ENCODE measurements at places on chromosomes 16 and 17. TPM values are rescaled to one million over a fixed set of nuclear protein-coding genes. Genes with fewer than 3 reads are reported as not detected.

- no peak for DNase-seq
- H3K4me1 ChIP-seq, result no peaks in the 10 kb centered on the region
- peaks cover 35% of the 10 kb centered on the region for H3K27me3 ChIP-seq
- H3K27ac ChIP-seq, result no peak overlapping the region
- H3K36me3 ChIP-seq, result no peaks in the 10 kb centered on the region
Measured at GRCh38 chr17:5798094-5798493, 213.8 kb upstream of the NLRP1 start.

TNP2 gene
- total RNA-seq, result not detected

CIITA gene
- total RNA-seq, result not detected

- peaks cover 11% of the 10 kb centered on the region for H3K36me3 ChIP-seq
- no peak overlapping the region for H3K27ac ChIP-seq
- no peak for DNase-seq
- H3K4me1 ChIP-seq, result peaks cover 6% of the 10 kb centered on the region
Measured at GRCh38 chr17:42347198-42347597, 41.0 kb downstream of the STAT3 start.

TP53TG3D gene
- total RNA-seq, result not detected

KRTAP1-5 gene
- total RNA-seq, result not detected

DNA sequence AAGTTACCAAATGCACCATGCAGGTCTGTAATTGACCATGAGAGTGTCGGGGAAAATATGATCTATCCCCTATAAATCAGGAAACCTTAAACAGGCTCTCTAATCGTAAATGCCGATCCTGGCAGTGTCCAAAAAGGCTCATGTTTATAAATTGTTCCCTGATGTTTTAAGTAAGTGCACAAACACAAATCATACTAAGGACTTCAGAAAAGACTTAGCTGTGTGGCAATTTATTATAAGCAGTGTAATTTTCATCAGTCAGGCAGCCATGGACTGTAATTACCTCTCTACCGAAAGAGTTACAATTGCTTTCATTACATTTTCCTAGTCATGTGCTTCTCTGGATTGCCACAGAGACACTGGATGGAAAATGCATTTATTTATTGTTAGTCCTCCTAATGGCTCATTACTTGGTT lies 73.4 kb upstream of the COX10 start:
- no peak for DNase-seq
- no peaks in the 10 kb centered on the region for H3K36me3 ChIP-seq
- H3K4me3 ChIP-seq, result no peak overlapping the region
- H3K27ac ChIP-seq, result no peak overlapping the region
- H3K4me1 ChIP-seq, result no peaks in the 10 kb centered on the region

DNA sequence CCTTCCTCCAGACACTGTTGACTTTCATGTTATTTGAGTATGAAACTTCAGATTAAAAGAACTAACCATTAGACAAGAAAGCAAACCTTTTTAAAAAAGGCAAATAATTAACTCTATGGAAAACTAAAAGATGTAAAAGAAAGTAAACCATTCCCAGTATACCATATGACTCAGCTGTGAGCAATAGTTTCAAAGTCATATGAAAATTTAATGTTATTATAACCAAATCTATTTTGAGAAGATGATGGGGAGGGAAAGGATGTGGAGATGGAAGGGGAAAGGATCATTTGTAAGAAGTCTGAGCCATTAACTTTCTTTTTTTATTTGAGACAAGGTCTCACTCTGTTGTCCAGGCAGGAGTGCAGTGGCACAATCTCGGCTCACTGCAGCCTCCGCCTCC lies 131.8 kb downstream of the IRX5 start:
- no peak overlapping the region for H3K4me3 ChIP-seq
- no peaks in the 10 kb centered on the region for H3K36me3 ChIP-seq
- H3K4me1 ChIP-seq, result no peaks in the 10 kb centered on the region
- H3K27ac ChIP-seq, result no peak overlapping the region
- DNase-seq, result no peak
- H3K27me3 ChIP-seq, result peaks cover 9% of the 10 kb centered on the region

TBC1D28 gene
- not detected for total RNA-seq

DNA sequence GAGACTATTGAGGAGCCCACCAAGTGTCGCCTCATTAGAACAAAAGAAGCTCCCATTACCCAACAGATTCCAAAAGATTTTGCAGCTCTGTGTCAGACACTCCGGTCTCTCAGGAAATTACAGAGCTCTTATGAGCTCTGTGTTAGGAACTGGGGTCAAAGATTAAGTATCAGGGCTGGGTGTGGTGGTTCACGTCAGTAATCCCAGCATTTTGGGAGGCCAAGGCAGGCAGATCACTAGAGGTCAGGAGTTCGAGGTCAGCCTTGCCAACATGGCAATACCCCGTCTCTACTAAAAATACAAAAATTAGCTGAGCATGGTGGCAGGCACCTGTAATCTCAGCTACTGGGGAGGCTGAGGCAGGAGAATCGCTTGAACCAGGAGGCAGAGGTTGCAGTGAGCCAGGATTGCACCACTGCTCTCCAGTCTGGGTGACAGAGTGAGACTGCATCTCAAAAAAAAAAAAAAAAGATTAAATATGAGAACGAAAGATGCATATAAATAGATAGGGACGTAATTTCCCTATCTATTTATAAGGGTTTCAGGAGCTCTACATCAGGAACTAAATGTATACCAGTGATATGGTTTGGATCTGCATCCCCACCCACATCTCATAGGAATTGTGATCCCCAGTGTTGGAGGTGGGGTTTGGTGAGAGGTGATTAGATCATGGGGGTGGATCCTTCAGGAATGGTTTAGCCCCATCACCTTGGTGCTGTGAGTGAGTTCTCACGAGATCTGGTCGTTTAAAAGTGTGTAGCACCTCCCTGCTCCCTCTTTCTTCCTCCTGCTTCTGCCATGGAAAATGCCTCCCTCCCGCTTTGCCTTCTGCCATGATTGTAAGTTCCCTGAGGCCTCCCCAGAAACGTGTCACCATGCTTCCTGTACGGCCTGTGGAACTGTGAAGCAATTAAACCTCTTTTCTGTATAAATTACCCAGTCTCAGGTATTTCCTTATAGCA lies 111.4 kb downstream of the PRKCA start:
- no peaks in the 10 kb centered on the region for H3K27me3 ChIP-seq
- H3K36me3 ChIP-seq, result no peaks in the 10 kb centered on the region
- peak overlapping the region; percentile 56 for H3K27ac ChIP-seq
- H3K4me3 ChIP-seq, result no peak overlapping the region

DNA sequence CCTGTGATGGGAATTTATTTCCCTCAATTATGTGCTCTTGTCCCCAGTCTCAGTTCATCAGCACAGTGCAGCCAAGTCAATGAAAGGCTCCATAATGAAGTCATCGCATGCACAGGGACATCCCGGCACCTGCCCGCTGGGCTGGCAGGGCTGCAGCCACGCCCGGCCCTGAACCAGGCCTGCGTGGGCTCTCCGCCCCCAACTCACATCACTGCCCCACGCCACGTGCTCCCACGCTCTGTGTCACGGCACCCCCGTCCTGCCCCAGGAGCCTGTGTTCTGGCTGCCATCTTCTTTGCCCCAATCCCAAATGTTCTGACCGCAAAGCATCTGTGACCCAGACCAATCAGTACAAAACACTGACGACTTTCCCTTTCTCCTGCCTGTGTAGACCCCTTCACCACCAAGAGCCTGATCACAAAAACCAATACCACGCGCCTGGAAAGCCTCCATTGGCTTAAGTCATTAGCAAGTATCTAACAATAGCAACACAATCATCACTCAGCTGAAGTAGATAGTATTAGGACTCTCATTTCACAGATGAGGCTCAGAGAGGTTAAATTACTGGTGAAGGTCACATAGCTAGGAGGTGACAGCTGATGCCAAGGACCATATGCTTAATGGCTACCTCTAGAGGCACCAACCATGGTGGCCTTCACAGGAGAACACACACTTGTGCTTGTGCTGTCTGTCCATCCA lies 202.5 kb downstream of the ZFHX3 start:
- H3K4me1 ChIP-seq, result peaks cover 7% of the 10 kb centered on the region
- H3K4me3 ChIP-seq, result no peak overlapping the region
- DNase-seq, result no peak
- H3K27ac ChIP-seq, result no peak overlapping the region
- H3K27me3 ChIP-seq, result no peaks in the 10 kb centered on the region

EFCAB5 gene
- 0.12 TPM for total RNA-seq

UNC13D gene
- 2.2 TPM for total RNA-seq

DNA sequence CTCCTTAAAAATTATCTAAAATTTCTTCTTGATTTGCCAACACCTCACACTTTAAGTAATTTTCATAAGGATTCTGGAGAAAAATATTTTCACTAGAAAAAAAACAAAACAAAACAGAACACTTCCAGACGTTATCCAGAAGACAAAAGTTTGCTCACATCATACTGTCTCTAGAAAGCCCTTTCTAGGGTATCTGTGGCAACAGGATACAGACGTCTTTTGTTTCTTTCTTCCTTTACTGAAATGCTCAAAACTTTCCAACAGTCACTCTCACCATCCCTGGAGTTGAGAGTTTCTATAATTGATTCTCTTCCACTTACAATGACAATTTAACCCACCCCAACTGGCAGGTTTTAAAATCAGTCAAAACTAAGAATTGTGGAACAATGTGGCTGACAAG lies 2.6 kb downstream of the ZC3H7A start:
- no peaks in the 10 kb centered on the region for H3K27me3 ChIP-seq
- H3K4me1 ChIP-seq, result peaks cover 63% of the 10 kb centered on the region
- peak overlapping the region; percentile 98 for H3K27ac ChIP-seq
- H3K36me3 ChIP-seq, result no peaks in the 10 kb centered on the region
- no peak overlapping the region for H3K4me3 ChIP-seq

DNA sequence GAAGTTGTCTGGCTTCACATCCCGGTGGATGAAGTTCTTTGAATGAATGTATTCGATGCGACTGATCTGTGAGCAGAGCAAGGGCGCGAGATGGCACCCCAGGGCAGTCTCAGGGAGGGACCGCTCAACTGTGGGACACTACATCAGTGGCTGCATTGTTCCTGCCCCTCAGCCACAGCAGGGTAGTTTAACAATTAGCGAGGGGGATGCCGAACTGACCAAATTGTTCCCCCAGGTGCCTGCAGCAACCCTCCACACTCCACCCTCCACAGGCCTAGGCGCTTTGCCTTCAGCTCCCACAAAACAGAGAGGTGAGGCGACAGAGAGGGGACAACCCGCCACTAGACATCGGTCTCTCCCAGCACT lies 20.3 kb downstream of the CSNK1D start:
- H3K4me3 ChIP-seq, result no peak overlapping the region
- DNase-seq, result no peak
- H3K27ac ChIP-seq, result no peak overlapping the region
- no peaks in the 10 kb centered on the region for H3K27me3 ChIP-seq
- peaks cover 3% of the 10 kb centered on the region for H3K36me3 ChIP-seq
- no peaks in the 10 kb centered on the region for H3K4me1 ChIP-seq

DNA sequence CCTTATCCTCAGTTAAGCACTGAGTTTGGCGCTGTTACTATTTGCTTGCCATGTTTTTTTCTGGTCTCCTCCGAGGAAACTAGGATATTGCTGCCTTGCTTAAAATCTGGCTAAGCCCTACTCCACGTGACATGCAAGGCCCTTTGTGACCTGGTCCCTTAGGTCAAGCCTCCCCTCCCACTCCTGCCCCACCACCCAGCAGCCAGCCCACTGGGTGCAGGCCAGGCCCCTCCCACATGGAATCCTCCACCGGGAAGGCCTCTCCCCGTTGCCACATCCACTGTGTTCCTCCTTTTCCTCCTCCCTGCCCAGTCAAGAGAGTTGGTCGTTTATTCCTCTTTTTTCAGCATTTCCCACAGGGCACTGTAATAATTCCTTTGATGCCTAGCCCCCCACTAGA lies 16.2 kb downstream of the PSMD3 start:
- H3K4me1 ChIP-seq, result no peaks in the 10 kb centered on the region
- no peak for DNase-seq
- no peaks in the 10 kb centered on the region for H3K27me3 ChIP-seq

MAP2K4 gene
- 57.0 TPM for total RNA-seq

DNA sequence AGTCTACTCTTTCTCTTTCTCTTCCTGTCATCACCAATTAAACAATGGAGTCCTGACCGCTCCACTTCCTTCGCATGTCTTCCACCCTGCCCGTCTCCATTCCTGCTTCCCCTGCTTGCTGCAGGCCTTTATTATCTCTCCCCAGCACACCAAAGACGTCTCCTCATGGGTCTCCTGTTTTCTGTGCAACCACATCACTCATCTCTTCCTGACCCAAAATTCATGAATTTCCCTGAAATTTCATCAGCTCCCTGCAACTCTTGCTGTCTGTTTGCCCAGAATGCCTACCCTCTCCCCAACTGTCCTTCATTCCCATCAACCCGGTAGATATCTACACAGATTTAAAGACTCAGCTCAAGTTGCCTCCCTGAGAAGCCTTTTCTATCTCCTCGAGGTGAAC lies 76.7 kb upstream of the ALOX12 start:
- no peaks in the 10 kb centered on the region for H3K36me3 ChIP-seq
- no peaks in the 10 kb centered on the region for H3K4me1 ChIP-seq
- no peak for DNase-seq
- no peak overlapping the region for H3K27ac ChIP-seq
- no peak overlapping the region for H3K4me3 ChIP-seq

DNA sequence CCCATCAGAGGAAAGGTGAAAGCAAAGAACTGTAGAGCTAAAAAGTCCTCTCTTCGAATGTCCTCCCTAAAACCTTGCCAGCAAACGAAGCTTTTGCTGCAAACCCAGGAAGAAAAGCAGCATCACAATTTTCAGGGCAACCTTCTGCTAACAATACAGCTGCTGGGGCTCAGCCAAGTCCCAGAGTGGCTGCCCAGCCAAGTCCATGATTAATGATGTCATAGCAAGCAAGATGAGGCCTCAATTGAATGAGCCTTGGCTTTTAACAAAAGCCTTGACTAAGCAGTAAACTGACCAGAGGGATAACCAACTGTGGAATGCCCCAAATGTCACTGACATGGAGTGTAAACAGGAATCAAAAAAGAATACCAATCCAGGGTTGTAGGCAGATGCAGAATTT lies 342.7 kb downstream of the PMP22 start:
- no peaks in the 10 kb centered on the region for H3K27me3 ChIP-seq
- no peak overlapping the region for H3K4me3 ChIP-seq
- H3K4me1 ChIP-seq, result no peaks in the 10 kb centered on the region
- no peak overlapping the region for H3K27ac ChIP-seq
- H3K36me3 ChIP-seq, result no peaks in the 10 kb centered on the region
- DNase-seq, result no peak

CCL1 gene
- not detected for total RNA-seq

GRCh38 chr17:74923538-74924249 lies 379 bp upstream of the OTOP2 start:
- no peak overlapping the region for H3K27ac ChIP-seq
- H3K36me3 ChIP-seq, result no peaks in the 10 kb centered on the region
- DNase-seq, result peak; percentile 81
- peak overlapping the region; percentile 52 for H3K4me3 ChIP-seq
- peaks cover 20% of the 10 kb centered on the region for H3K4me1 ChIP-seq

- H3K4me1 ChIP-seq, result peaks cover 13% of the 10 kb centered on the region
- no peaks in the 10 kb centered on the region for H3K36me3 ChIP-seq
- peak; percentile 54 for DNase-seq
- no peaks in the 10 kb centered on the region for H3K27me3 ChIP-seq
- H3K4me3 ChIP-seq, result no peak overlapping the region
Measured at GRCh38 chr17:55693254-55694216, 29.1 kb downstream of the TMEM100 start.
